Hair follicle dermal papilla cell (primary cell): ENCODE measurements at places on chromosomes 16 and 17. TPM values are rescaled to one million over a fixed set of nuclear protein-coding genes. Genes with fewer than 3 reads are reported as not detected.

The SMPD3 gene
- 0.24 and 0.49 TPM in 2 replicates for total RNA-seq

The DPH1 gene
- 57.2 and 64.1 TPM in 2 replicates for total RNA-seq

The MEAK7 gene
- total RNA-seq = 26.7 and 30.8 TPM in 2 replicates

The IL17C gene
- not detected in 2 replicates for total RNA-seq

The HSD17B2 gene
- total RNA-seq = 1.5 and 2.4 TPM in 2 replicates

The PRR15L gene
- total RNA-seq = not detected in 2 replicates

The MYO1D gene
- 267 and 323 TPM in 2 replicates for total RNA-seq

The LRRC59 gene
- total RNA-seq = 154 and 158 TPM in 2 replicates

The LGALS3BP gene
- total RNA-seq = 159 and 222 TPM in 2 replicates

The HAS3 gene
- total RNA-seq = 0.49 and 2.4 TPM in 2 replicates

The ITGAL gene
- not detected in 2 replicates for total RNA-seq

The MT1G gene
- total RNA-seq = not detected in 2 replicates

The SLC12A3 gene
- total RNA-seq = not detected in 2 replicates

The TBC1D3E gene
- not detected in 2 replicates for total RNA-seq

The ACSM2B gene
- total RNA-seq = not detected in 2 replicates

The ITGAX gene
- total RNA-seq = not detected in 2 replicates

The CACNG4 gene
- total RNA-seq = not detected in 2 replicates

The WNT9B gene
- total RNA-seq = not detected in 2 replicates

The MARF1 gene
- total RNA-seq = 15.1 and 24.3 TPM in 2 replicates

The CORO6 gene
- 12.4 and 18.2 TPM in 2 replicates for total RNA-seq

The KRTAP4-1 gene
- not detected in 2 replicates for total RNA-seq

The MYH8 gene
- not detected in 2 replicates for total RNA-seq

The CFAP52 gene
- total RNA-seq = 0.36 and 0.65 TPM in 2 replicates

The GP1BA gene
- not detected in 2 replicates for total RNA-seq

The ARHGAP23 gene
- total RNA-seq = 93.3 and 107 TPM in 2 replicates
